HFF-Myc (cell line): ENCODE measurements at places on chromosomes 6 and 20.

DNA sequence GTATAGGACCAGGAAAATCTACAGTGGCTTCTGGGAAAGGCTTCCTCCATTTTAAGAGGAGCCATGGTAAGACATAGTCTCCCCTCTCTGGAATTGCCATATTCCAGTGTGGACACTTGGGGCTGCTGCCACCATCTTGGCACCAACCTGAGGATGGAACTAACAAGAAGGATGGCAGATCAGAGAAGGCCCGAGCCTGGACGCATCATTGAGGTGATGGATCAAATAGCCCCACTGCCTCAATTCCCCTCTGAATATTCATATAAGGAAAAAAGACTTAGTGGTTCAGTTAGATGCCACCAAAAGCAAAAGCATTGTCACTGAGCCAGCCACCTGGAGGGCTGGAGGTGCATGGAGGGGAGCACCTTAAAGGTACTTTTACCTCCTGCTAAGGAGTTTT is 25.9 kb downstream of the PLAGL2 start:
- DNase-seq, result no peak

GRCh38 chr6:137799950-137800568 is 67.0 kb upstream of the TNFAIP3 start:
- peak; percentile 25 for DNase-seq

DNA sequence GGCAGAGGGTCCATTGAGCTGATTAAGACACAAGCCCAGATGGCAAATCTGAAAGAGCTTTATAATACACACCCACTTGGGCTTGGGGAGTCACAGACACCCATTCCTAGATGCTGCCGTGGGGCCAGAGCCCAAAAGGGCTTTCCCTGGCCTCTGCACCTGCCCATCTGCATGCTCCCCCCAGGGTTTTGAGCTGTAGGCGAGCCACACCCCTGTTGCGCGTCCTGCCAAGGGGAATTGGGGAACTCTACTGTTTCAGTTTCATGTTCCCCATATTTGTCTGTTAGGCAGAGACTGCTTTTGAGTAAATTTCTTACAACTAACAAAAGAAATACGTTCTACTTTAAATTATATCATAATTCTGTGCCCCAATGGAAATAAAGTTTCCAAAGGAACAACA is 52.9 kb upstream of the FNDC1 start:
- DNase-seq, result no peak

DNA sequence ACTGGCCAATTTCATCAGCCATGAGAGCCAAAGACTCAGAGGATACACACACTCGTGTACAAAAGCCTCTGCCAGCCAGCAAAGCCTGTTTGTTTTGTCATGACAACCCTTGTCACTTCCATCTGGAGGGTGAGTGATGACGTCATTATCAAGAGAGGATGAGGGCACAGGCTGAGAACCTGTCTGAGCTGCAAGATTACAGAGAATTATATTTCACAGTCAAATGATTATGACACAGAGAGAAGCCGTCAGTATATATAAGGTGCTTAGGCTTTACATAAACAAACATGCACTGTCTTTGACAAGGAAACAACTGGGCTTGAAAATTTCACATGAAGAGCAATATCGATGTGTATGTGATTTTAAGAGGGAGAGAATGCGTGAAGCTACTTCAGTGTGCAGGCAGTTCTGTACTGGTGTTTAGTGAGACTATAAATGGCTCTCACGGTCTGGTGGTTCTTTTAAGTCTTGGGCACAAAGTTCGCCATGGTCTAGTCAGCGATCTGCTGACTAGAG is 36.5 kb upstream of the BCLAF1 start:
- no peak for DNase-seq

- no peak for DNase-seq
Observed at GRCh38 chr6:168342636-168343035, 23.1 kb upstream of the DACT2 start.

- DNase-seq, result no peak
Observed at GRCh38 chr6:159913862-159914564, 23.2 kb downstream of the MAS1 start.

GRCh38 chr20:48205786-48206185 is 420.5 kb upstream of the SULF2 start:
- no peak for DNase-seq

GRCh38 chr6:148182378-148182777 is 160.3 kb upstream of the SASH1 start:
- no peak for DNase-seq

DNA sequence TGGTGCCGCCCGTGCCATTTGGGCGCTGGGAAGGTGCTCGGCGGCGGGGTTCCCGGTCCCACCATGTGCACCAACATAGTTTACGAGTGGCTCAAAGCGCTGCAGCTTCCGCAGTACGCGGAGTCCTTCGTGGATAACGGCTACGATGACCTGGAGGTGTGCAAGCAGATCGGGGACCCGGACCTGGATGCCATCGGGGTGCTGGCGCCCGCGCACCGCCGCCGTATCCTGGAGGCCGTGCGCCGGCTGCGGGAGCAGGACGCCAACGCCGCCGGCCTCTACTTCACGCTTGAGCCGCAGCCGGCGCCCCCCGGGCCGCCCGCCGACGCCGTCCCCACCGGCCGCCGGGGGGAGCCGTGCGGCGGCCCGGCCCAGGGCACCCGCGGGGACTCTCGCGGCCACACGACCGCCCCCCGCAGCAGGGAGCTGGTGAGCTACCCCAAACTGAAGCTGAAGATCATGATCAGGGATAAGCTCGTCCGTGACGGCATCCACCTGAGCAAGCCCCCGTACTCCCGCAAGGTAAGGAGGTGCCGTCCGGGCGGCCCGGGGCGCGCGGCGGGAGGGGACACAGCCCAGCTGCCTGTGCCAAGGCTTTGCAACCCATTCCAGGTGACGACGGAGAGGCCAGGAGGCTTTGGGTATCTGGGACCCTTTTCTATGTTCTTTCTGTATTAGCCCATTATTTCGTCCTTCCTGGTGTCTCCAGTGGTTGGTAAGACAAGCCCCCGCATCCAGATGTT is 547 bp downstream of the SAMD5 start:
- no peak for DNase-seq

DNA sequence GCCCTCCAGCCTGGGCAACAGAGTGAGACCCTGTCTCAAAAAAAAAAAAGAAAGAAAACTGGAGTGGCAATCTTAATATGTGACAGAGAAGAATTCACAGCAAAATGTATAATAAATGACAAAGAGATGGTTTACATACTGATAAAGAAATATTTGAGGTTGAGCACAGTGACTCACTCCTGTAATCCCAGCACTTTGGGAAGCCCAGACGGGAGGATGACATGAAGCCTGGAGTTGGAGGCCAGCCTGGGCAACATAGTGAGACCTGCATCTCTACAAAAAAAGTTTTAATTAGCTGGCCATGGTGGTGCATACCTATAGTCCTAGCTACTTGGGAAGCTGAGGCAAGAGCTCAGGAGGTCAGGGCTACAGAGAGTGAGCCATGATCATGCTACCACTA is 12.4 kb upstream of the DEFB118 start:
- DNase-seq, result no peak

DNA sequence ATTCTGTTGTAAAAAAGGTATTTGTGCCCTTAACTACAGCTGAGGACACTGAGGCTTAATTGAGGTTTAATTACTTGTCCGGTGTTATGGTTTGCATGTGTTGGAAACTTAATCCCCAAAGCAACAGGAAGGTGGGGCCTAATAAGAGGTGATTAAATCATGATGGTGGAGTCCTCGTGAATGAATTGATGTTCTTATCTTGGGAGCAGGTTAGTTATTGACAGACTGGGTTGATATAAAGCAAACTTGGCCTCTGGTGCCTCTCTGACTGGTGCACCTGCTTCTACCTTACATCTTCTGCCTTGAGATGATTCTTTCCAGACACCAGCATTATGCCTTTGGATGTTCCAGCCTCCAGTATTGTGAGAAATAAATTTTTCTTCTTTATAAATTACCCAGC is 306.5 kb upstream of the HS3ST5 start:
- DNase-seq, result no peak

- no peak for DNase-seq
Observed at GRCh38 chr6:107490566-107491137, 735 bp downstream of the SOBP start.

- DNase-seq, result no peak
Observed at GRCh38 chr6:41719436-41720261, 15.8 kb downstream of the TFEB start.

DNA sequence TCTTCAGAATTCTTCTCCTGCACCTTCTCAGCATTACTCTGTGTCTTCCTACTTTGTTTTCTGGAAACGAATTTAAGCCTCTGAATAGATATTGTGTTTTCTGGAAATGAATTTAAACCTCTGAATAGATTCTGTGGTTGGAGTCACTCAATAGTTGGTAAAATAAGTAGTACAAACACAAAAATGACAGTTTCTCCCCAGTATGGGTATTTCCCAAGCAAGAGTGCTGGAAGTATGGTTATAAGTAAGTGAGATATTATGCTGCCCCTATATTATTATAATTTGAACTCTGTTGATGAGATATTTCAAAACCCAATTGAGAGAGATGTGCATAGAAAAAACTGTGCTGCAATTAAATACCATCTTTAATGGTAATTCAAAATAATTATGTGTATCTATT is 94.9 kb downstream of the TINAG start:
- no peak for DNase-seq

DNA sequence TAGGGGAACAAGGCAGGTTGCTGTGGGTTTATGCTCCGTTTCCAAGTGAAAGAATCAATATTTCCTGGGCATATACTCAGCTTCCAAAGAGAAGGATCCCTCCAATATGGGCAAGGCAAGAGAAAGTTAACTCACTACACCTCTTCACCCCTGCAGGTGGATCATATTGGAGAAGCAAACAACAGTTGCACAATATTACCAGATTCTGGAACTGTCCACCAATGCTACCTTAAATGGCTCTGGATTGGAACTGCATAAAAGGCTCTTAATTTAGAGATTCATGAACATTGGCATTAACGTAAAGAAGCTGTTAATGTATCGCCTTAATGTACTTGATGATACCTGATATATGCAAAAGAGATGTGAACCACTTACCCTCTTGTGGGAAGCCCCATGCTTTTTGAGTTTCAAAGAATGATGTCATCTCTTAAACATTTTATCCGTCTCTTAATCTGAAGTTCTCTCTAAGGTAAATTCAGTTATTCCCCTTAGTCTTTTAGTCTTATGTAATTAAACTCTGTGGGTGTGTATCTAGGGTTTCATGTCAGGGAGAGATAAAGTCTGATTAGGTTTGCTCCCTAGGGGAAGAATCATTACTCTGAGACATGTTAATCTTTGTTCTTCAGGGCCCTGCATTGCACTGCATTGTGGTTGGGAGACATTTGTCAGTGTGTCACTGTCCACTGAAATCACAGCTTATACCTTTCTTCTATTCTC is 99.5 kb downstream of the PHACTR1 start:
- no peak for DNase-seq

DNA sequence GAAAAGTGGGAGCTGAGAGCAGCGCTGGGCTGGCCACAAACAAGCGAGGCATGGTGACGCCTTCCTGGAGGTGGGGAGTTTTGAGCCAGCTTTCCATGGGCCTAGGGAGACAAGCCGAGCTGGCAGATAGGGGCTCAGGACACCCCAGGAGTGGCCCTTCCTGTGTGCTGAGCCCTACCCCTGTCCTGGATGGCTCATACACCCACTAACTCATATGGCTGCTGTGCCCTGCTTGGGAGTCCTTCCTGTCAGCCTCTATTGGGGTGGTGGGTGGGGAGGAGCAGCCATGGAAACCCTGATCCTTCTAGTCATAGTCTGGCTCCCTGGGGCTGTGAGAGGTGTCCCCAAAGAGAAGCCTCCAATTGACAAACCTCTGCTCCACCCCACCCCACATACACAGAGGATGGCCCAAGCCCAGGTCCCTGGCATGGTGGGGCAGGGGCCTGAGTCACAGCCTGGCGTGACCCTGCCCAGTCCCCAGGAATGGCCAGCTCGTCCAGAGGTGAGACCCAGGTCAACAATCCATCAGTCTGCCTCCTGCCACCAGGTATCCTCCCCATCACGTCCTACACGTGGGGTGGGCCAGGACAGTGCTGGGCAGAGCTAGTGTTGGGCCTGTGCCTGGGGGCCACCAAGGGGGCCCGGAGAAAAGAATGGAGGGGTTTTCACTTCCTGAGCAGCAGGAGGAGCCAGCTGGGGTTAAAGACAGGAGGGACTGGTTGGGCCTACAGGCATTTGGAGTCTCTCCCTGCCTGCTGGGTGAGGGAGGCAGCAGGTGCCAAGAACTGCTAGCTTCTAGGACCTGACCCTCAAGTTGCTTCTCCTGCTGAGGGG is 52.2 kb downstream of the MRPL14 start:
- no peak for DNase-seq

DNA sequence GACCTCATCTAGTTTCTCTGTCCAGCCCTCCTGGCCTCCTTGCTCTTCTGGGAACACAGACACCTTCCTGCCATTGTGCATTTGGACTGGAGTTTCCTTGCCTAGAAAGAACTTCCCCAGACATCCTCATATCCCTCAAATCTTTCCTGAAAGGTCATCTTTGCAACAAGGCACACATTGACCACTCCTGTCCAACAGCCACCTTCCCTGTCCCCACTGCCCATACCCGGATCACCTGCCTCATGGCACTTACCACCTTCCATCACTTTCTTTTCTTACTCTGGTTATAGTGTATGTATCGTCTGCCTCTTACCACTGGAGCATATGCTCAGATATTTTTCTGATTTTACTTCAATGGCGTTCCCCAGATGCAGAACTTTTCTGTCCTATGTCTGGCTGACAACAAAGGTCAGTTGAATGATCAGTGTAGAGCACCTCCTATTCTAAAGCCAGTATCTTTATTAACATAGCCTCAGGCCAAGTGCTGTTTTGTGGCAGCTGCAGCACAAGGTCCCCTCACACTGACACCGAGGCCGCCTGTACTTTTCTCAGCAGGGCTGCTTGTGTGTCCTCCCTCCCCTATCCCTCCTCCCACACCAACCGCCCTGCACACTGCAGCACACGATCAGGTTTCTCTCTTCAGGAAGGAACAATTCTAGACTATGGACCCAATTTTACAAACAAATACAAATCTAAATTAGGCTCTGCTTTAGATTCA is 4.1 kb downstream of the HLA-C start:
- no peak for DNase-seq

GRCh38 chr6:133809406-133809805 is 79.5 kb upstream of the TCF21 start:
- DNase-seq, result no peak

GRCh38 chr20:574297-574942 is 30.8 kb upstream of the CSNK2A1 start:
- DNase-seq, result no peak

GRCh38 chr6:167898673-167899311 is 72.1 kb downstream of the AFDN start:
- no peak for DNase-seq

GRCh38 chr6:114747995-114748625 is 405.3 kb upstream of the HS3ST5 start:
- peak; percentile 16 for DNase-seq

DNA sequence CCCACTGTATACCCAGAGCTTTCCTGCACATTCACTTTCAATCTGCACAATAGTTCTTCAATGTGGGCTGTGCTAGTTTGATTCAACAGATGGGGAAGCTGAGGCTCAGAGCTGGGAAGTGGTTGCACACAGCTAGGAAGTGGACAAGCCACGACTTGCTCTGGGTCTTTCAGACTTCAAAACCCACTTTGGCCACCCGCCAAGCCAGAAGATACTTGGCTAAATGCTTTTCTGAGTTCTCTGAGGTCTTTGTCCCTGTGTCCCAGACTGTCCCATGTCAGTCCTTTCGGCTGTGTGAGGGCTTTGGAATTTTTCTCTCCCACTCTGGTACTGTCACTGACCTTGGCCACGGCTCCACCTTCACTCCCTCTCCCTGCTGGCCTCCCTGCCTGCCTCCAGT is 10.6 kb downstream of the PDYN start:
- no peak for DNase-seq

GRCh38 chr6:94570581-94570980 is 1006.8 kb upstream of the MANEA start:
- no peak for DNase-seq
